Activated CD4-positive, alpha-beta T cell treated with anti-CD3 and anti-CD28 coated beads, Interleukin-2, amount 50 U/mL, for 16 hours (primary cell): ENCODE measurements at places on chromosomes 7 and 10.

DNA sequence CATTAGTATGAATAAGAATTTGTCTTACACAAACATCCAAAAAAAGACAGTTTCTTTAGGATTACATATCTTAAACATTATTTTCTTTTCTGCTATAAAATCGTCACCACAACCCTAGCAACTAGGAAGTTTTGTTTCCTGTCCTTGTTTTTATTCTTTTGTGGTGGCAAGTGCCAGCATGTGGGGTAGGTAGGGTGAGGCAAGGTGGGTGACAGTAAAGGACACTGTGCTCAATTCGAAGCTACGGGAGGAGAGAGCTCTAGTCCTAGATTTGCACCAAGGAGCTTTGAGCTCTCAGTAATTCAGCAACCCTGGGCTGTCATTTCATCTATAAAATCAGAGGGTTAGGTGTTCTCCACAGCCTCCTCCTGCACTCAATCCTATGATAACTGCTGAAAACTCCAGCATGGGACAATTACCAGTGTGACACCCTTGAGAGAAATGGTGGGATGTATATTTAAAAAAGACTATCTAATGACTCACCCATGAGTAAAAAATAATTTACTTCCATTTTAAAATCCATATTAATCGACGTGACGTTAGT is 187.1 kb downstream of the FAM107B start:
- no peak for DNase-seq

GRCh38 chr7:32958046-32959025 is 1.1 kb downstream of the FKBP9 start:
- no peak for DNase-seq

DNA sequence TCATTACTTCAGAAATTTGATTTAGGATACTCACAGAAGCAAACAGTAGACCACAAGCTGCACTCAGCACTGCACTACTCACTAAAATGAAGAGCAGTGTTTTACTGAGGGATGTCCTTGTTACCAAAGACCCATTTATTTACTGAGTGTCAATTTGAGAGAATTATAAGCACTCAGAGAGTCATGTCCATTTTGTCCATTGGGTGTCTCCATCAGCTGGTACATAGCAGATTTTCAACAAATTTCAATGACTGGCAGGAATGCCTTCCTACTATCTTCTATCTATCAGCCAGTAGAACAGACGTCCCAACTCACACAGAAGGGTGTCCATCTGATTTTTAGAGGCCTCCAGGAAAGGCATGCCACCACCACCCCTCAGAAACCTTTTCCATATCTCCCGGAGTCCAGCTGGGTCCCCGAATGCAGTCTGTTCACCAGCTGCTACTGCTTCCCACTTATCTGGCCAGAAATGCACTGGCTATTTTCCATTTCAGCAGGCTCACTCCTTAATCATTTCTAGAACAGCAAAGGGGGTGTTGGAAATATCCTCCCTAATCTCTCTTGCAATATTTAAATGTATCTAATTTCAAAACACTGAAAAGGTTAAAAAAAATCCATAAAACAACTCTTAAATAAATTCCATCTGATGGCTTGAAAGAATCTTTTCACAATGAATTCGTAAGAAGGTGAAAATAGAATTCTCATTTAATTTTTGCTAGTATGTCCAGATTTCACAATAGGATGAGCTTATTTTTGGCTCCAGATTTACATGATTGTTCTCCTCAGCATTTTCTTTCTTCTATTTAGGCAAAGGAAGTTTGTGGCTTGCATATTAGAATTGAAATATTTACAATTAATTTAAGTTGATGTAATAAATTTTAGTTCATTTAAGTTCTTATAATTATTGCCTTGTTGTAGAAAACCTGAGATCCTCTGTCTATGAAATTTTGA is 1164.0 kb upstream of the CELF2 start:
- DNase-seq, result no peak

DNA sequence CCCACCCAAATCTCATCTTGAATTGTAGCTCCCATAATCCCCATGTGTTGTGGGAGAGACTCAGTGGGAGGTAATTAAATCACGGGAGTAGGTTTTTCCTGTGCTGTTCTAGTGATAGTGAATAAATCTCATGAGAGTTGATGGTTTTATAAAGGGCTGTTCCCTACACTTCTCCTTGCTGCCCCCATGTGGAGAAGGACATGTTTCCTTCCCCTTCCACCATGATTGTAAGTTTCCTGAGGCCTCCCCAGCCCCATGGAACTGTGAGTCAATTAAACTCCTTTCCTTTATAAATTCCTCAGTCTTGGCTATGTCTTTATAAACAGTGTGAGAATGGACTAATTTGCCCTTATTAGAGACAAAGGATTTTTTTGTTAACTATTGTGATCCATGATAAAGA is 48.5 kb upstream of the MKX start:
- DNase-seq, result no peak

DNA sequence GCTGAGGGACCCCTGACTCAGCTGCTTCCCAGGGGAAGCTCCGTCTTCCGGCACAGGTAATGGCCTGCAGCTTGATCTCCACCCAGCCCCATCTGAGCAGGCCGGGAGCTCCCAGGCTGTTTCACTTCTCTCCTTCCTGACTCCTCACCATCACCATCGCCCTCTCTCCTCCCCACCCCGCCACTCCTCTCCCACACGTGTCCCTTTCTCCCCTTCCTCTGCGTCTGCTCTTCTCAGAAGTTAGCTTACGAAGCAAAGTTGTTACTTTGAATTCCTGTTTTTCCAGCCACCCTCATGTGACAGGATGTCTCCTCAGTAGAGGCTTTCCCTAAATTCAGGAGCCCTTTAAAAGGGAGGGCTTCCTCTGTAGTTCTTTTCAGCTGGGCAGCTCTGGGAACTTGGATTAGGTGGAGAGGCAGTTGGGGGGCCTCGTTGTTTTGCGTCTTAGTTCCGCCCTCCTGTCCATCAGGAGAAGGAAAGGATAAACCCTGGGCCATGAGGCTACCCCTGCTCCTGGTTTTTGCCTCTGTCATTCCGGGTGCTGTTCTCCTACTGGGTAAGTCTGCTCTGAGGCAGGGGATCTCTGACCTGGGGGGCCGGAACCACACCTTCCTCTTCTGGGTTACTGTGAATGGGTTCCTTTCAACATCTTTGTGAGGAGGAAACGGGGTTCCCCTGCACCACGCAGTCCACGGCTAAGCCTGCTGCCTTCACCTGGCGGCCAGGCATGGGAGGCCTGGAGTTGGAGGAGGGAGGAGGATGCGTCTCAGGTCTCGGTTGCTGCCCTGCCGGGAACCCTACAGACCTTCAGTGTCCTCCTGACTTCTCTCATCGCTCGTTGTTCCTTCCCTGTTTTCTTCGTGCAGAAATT is at the start of gene MRC1:
Gene MRC1 (plus strand): TSS at position 378 of the 871 bp plus-strand sequence. CDS start 118 bp downstream, at position 496.
- no peak for DNase-seq

- DNase-seq, result no peak
Measured at GRCh38 chr7:89837515-89837914, 316.8 kb upstream of the STEAP1 start.

- peak; percentile 75 for DNase-seq
Measured at GRCh38 chr7:150734254-150734653, 3.0 kb upstream of the GIMAP5 start.

- DNase-seq, result peak; percentile 77
Measured at GRCh38 chr7:38171623-38172391, 6.2 kb upstream of the STARD3NL start.

DNA sequence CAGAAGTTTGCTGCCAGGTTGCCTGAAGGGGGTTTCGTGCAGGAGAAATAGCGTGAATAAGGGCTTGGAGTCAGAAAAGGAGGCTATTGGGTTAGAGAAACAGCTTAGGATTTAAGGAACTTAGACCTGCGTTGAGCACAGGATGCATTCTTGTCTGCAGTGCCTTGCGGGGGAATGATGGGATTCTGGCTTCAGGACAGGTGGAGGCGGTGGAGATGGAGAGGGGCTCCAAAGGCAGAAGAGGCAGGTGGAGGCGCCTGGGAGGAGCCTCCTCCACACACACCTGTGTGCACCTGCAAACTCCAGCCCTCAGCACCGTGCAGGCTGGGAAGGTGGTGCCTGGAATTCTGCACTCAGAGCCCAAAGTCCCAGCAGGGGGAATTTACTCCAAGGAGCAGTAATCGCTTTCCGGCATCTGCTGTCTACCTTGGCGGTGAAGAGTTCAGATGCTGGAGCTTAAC is 1.8 kb downstream of the CLIP2 start:
- no peak for DNase-seq

- DNase-seq, result peak; percentile 84
Measured at GRCh38 chr7:117010375-117011133, 57.3 kb downstream of the ST7 start.
